ENCODE measurements at places on chromosomes 7 and 10.

- DNase-seq = no peak
Observed at GRCh38 chr7:84055904-84056605, 138.5 kb downstream of the SEMA3A start.

- no peak for DNase-seq
Observed at GRCh38 chr7:2737771-2738540, 50.0 kb downstream of the AMZ1 start.

GRCh38 chr7:14931511-14932215, 29.1 kb upstream of the DGKB start:
- DNase-seq = no peak

DNA sequence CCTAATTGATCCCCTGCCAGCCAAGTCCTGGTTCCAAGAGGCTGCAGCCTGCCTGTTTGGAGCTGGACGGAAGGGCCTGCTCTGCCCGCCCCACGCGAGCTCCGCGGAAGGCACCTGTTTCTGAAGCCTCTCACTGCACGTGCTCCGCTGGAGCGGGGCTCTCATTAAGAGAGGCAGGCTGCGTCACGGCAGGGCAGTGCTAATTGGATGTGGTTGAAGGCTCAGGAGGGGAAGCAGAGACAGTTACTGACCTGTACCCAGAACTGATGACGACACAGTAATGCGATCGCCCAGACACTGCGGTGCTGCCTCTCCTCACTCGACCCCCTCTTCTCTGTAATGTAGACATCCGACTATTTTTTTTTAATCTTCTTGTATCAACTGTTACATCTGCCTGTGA, 411.1 kb upstream of the MGMT start:
- no peak for DNase-seq

DNA sequence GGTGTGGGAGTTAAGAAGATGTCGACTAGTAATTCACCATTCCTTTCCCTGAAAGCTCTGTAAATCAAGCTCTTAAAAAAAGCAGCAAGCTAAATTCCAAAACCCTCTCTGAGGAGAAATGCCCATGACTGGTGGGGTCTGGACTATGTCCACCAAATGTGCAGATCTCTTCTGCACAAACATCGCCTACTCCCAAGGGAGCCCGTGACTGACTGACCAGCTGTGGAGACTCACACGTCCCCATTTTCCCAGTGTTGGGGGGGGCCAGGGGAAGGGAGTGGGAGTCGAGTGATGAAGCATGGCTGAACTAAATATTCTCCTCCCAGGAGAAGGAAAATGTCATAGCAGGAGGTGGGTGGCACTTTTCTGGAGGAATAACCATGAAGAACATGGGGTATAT, 164.1 kb upstream of the HPS1 start:
- no peak for DNase-seq
